Ecto neural progenitor cell (in vitro differentiated cells): ENCODE measurements at places on chromosomes 3 and 15.

- DNase-seq = no peak
Measured at GRCh38 chr3:134955874-134956273, 160.8 kb downstream of the EPHB1 start.

- DNase-seq = no peak
Measured at GRCh38 chr3:101903451-101903871, 54.1 kb downstream of the NFKBIZ start.

- no peak for DNase-seq
Measured at GRCh38 chr3:182686033-182686886, 107.0 kb upstream of the ATP11B start.

DNA sequence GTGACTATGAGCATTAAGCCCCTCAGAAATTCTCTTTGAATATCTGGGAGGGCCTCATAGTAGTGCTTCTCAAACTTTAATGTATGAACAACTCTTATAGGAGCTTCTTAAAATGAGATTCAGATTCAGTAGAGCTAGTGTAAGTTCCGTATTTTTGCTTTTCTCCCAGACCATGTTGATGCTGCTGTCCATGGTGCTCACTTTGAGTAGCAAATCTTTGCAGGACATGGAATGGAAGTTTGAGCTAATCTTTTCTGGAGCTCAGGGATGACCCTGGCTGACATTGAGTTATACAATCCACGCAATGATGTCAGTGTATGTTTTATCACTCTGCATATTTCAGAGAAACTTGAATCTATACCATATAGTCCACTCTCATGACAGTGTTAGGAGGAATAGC, 134.2 kb downstream of the OTOL1 start:
- DNase-seq = no peak

DNA sequence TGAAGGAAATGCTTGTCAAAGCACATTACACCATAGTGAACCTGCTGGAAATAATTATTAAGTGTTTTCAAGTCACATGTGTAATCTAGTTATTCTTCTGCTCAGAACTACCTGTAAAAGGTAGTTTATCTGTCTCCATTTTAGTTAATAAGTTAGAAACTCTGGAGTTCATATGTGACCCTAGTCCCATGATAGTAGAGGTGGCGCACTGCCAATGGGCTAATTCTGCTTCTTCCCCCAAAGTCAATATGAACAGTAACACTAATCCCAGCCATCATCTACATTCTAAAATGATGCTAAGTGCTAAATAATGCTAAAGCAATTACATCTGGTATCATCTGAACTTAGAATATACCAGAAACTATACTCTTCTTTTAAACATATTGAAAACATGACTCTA, 361.0 kb upstream of the NECTIN3 start:
- no peak for DNase-seq

- no peak for DNase-seq
Measured at GRCh38 chr3:125058959-125059358, 3.2 kb upstream of the HEG1 start.

GRCh38 chr3:61897848-61898247, 336.5 kb downstream of the PTPRG start:
- no peak for DNase-seq

- no peak for DNase-seq
Measured at GRCh38 chr15:41895957-41896356, 2.1 kb upstream of the SPTBN5 start.

DNA sequence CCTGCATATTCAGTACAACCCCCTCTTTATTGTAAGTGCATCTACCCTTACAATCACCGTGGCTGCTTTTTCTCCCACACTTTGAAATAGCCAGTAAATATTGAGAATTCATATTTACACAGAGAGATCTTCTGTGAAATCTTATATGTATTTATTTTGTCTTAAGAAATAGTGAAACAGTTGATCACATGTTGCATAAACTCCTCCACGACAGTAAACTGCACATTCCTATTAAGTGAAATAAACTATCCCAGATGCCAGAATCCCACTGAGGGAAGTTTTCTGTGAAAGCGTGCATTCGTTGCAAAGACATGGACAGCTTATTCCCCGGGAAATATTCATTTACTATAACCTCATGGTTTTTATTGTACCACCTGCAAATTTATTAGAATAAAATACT, 796.0 kb downstream of the ROBO2 start:
- DNase-seq = no peak

DNA sequence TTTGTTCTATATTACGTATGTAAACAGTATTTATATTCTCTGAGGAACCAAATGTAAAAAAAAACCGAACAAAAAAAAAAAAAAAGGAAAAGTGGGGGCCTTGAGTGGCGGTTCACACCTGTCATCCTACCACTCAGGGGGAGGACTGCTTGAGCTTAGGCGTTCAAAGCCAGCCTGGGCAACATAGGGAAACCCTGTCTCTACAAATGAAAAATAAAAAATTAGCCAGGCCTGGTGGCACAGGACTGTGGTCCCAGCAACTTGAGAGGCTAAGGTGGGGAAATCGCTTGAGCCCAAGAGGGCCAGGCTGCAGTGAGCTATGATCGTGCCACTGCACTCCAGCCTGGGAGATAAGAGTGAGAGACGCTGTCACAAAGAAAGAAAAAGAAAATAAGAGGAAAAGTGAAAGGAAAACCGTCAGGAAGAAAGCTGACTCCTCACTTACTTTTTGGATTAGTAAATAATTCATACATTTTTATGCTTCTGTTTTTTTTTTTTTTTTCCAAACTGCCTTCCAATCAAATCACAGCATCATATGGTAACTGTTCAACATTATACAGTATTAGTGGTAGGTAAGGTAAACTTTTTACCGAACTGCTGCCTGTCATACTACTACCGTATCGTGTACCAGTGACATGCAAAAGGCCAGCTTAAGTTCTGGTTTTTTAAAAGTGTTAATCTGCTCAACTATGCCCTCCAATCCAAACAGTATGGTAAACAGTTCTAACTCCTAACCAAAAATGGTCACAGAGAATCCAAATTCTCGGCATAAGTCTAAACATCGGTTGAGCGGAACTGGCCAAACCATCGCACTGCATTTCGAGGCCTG, 1.2 kb downstream of the PHC3 start:
- no peak for DNase-seq

DNA sequence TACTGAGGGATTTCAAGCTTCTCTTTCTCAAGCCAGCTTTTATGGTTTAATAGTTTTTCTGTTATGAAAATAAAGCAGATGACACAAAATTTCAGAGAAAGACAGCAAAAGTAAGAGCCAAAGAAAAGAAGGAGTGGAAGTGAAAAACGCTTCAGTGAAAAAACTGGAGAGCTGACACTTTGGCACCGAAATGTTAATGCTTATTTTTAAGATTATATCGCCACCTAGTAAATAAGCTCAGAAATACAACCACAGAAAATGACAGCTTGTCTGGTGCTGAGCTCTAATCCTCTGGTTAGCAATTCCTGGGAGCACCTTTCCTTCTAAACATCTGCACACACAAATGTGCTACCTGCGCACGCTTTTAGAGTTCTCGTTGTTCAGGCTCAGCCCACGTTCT, 101.6 kb downstream of the ZPLD1 start:
- no peak for DNase-seq

GRCh38 chr3:13405614-13406013, 14.5 kb downstream of the NUP210 start:
- DNase-seq = no peak
